HuH-7 (cell line): ENCODE measurements at places on chromosomes 5 and 9.

DNA sequence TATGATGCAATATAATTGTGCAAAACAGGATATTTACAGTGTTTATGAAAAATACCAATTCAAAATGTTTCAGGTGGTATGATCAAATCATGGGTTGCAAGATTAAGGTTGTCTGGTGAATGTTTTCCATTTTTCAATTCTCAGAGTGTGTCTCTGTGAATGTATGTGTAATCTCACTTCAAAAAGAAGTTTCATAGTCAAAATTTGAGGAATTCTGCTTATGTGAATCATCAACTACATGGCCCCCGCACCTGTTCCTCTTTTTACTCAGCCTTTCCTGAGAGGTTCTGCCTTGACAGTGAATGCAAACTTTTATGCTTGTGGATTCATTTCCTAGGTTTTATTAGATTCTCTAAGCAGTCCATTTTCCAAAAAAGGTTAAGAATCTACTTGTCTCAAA, 32.1 kb downstream of the KCTD16 start:
- DNase-seq, result no peak

- DNase-seq, result no peak
These were observed 8.5 kb upstream of the ANKH start for GRCh38 chr5:14879937-14880589.

DNA sequence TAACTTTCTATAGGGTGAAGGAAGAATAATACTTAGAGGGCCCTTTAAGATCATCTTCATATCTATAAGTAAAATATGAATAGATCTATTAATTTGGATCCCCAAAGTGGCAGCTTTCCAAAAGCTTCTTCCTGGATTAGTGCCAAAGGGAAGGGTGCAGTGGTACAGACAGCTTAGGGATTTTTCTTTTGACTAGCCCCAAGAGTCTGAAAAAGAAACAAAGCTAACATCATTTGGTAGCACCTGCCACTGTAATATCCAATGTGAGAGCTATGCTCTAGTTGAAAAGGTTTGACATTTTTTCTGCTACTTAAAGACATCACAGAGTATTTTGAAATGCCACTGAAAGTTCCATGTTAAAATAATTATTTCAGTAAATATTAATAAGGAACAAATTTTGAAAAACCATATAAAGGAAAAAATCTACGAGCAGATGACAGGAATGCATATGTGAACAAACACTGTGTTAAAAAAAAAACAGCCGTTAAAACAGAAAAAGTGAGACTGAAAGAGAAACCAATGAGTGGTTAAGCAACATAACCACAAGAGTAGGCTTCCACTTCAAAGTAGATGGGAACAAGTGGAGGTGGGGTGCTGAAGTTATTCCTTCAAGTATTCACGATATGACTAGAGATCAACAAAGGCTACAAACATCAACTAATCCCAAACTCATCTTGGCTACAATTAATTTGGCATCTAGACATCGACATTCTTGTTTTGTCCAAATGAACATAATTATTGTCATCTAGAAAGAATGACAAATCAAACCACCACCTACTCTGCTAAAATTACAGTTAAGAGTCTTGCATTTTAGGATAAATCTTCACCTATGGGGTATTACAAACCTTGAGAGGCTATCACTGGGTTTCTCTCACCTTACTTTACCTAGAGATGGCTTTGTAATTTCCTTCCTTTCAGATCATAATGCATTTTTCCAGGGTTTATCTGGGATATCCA, 137.5 kb downstream of the CPLANE1 start:
- DNase-seq, result no peak

GRCh38 chr5:9046756-9047481, 499.0 kb downstream of the SEMA5A start:
- no peak for DNase-seq

GRCh38 chr5:60260658-60261057, 367.1 kb upstream of the PDE4D start:
- no peak for DNase-seq

DNA sequence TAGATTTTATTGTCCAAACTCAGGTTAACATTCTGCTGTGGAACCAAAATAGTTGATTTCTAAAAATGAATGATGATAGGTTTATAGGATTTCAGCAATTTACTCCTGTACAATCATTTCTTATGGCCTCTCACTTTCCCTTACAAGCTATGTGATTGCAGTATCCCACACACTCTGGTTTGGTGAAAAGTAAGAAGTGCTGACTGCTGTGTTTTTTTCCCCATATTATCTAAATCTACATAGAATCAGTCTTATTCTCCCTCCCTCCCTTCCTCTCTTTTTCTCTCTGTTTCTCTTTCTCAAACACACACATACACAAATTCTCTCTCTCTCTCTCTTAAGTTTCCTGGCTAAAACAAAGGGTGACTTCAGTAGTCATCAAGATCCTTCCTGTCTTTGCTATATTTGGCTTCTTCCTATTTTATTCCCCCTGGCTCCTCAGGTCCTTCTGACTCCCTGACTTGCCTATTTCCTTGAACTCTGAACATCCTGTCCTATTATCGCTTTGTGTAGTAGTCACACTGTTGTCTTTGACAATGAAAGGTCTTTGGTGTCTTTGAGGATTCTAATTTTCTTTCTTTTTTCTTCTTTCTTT, 55.9 kb upstream of the HAPLN1 start:
- DNase-seq, result no peak

DNA sequence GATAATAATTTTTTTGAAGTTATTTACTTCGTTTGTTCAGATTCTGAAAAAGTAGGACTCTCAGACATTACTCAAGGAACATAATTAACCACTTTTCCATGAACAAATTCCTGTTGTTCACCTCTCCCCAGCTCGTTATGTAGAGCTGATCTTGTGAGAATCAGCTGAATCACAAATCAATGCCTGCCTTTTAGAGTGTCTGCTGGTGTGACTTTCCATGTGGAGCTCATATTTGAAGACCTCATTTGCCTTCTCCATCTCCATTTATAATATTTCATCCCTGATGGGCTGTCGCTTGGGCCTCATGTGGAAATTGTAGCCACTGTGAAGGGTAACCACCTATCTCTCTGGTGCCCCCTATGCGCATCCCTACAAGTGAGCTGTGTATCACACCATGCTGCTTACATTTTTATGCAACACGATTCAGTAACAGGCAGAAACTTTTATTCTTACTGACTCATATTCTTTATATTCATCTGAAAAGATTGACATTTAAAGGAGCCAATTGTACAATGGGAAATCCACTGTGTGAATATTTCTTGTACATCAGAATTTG, 111.3 kb downstream of the STK32A start:
- no peak for DNase-seq

DNA sequence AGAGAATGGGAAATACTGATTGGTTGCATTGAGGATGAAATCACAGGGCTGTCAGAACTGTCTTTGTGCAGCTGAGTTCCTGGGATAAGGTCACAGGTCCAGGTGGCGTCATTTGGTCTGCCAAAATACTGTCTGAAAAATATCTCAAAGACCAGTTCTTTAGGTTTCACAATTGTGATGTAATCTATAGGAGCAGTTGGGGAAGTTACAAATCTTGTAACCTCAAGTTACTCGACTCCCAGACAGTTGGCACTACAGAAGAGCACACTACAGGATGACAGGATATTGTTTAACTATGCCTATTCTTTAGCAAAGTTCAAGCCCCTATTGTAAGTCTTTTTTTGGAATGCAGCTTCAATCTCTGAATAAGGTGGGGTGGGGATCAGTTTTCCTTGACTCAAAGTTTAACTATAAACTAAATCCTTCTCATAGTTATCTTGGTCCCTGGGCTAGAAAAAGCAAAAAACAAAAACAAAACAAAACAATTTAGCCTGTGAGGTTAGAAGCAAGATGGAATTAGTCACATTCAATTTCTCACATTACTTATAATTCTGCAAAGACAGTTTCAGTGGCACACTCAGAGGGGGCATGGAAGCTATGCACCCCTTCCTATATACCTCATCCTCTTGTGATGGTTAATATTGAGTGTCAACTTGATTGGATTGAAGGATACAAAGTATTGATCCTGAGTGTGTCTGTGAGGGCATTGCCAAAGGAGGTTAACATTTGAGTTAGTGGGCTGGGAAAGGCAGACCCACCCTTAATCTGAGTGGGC, 276.0 kb downstream of the AUH start:
- DNase-seq, result no peak

DNA sequence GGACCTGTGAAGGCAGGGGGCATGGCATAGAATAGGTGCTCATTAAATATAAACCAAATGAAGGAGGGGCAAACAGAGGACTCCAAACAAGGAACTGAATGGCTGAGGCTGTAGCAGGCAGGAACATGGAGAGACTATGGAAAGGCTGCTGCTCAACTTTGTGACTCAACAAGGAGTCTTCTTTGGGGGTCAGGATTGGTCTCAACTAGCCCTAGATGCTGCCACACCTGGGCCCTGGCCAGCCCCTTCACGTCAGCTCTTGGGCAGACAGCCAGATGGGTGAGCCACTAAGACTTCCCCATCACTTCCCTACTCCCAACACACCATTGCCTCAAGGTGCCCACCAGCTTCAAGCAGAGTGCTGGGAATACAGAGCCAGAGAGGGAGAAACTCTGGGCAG, 11.0 kb downstream of the RPP25L start:
- no peak for DNase-seq

- no peak for DNase-seq
These were observed 24.2 kb downstream of the TNIP1 start for GRCh38 chr5:151056379-151057325.

- no peak for DNase-seq
These were observed 33.8 kb upstream of the PANK3 start for GRCh38 chr5:168612996-168613395.

- no peak for DNase-seq
These were observed 69.4 kb downstream of the PPIC start for GRCh38 chr5:122967085-122967484.
